ENCODE measurements at places on chromosomes 16 and 17.

DNA sequence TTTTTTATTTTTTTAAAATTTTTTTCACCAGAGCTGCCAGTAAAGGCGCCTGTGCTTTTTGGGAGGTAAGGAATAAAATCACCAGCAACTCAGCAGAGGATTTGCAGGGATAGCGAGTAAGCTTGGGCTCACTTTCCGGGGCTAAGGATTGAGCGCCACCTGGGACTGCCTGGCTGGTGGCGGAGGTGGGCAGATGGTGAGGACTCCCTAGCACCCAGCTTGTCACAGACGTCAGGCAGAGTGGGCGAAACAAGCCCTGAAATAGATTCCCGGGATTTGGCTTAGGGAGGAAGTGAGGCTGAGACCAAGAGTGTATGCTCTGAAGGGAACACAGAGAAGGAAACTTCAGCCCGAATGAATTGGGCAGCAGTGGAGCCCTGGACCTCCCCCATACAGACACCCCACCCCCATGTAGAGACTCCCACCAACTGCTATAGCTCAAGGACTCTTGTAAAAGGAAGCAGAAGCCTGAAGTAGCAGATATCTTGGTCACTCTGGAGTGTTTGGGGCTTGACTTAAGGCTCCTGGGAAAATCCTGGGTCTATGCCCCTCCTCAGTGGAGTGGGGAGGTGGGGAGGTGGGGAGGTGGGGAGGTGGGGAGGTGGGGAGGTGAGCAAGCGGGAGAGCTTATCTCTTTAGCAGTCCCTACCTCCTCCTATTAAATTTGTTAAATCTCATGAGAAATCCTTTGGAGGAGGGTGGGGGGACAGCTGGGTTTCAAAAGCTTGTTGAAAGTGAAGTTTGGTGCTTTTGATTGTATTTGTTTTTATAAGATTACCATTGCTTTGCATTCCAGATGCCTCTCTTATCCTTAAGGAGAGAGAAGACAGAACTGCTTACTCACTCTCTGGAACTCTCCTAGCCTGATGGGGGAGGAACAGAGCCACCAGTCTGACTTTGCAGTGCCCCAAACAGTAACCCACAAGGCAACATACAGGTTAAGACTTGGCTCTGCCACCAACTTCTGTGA lies 8.2 kb downstream of the ARL4D start:
- no peak for DNase-seq

DNA sequence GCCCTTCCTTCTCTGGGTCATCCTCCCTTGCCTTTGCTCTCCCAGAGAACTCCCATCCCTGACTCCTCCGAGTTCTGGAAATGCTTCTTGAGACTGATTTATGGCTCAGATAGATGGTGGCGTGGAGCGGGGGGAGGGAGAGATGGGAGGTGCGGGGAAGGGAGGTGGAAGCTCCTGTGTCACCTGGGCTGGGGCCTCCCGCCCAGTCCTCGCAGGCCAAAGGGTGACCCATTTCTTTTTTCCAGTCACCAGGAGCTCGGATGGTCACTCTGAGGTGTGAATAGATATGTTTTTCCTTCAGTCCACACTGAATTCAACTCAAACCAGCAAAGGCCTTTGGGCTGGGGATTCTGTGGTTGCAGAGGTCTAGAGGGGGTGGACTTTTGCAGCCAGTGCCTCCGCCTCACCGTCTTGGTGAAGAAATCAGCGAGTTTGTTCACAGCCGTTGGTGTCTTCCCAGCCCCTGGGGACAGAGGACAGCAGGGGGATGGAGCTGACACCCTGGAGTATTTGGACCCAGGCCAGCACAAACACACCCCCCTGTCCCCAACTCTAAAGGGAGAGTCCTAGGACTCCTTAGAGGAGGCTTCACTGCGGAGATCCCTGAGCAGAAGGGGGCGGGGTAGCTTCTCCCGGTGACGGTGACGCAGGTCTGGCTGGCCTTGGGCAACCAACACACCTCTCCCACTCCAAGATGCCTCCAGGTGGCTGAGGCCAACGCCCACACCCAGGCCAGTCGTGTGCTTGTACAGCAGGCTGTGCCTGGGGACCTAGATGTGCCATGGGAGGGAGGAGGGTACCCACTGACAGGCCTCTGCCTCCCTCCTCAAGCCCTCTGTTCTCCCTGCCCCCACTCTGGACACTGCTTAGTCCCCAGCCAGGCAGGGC lies 80.6 kb downstream of the AMFR start:
- DNase-seq, result no peak

GRCh38 chr16:28504707-28505404 lies 1.8 kb downstream of the IL27 start:
- peak; percentile 35 for DNase-seq

DNA sequence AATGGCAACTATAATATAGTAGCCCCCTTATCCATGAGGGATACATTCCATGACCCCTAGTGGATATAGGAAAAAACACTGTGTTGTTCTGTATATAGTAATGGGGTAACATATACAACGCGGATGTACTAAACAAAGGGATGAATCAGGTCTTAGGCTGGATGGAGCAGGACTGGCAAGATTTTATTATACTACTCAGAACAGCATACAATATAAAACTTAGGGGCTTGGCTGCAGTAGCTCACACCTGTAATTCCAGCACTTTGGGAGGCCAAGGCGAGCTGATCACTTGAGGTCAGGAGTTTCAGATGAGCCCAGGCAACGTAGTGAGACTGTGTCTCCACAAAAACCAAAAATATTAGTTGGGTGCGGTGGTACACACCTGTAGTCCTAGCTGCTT lies 26.8 kb downstream of the VMP1 start:
- DNase-seq, result no peak

DNA sequence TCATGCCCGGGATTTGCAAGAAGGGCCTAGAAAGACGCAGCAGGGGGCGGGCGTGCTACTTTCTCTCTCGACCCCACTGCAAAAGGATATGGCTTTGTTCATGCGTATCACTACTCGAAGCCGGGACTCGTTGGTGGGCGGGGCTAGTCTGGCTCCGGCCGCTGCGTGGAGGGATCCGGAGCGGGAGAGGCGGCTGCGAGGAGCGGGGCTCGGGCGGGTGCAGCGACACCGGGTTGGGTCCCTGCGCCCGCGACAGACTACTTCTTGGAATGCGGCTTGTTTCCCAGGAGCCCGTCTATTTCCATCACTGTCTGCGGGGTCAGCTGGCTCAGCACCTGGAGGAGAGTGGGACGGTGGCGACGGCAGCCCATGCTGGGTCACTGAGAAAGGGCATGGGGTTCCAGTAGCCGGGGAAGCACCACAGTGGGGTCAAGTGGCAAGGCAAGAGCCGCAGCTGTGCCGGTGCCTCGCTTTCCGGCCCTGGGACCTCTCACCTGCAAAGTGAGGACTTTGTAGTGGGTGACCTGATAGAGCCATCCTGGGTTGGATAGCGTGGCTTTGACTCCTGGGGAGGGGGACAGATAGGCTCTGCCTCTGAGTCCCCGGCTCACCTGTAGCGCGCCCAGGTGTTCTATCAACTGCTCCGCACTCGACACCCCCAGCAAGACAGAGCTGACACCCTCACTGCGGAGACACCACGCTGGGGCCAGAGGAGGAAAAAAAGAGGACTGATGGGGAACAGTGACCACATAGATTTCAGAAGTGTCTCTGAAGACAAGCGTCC lies 6.6 kb downstream of the KCNAB3 start:
- peak; percentile 67 for DNase-seq

- no peak for DNase-seq
Measured at GRCh38 chr16:15866451-15866850, 9.6 kb upstream of the MYH11 start.

GRCh38 chr17:78313735-78314648 lies 45.9 kb downstream of the SOCS3 start:
- peak; percentile 22 for DNase-seq

- DNase-seq, result peak; percentile 52
Measured at GRCh38 chr16:86033016-86033474, 134.1 kb downstream of the IRF8 start.

DNA sequence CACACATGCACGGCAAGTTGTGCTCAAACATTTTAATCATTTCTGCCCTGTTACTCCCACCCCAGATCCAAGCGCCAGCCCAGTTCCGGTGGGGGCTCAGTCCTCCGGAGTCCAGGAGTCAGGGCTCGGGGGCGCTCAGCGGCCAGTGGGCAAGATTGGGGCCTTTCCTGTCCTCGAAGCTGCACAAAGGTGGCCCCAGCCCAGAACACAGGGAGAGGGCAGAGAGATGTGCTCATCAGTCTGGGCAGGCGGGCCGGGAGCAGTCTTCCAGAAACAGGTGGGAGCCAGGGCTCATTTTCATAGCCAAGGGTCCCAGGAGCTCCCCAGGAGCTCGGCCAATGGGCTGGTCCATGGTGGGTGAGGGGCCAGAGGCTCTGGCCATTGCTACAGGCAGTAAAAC lies 4.1 kb downstream of the PRSS8 start:
- no peak for DNase-seq

- DNase-seq, result no peak
Measured at GRCh38 chr17:62895320-62896301, 70.4 kb upstream of the TANC2 start.

GRCh38 chr16:66334853-66335574 lies 31.5 kb upstream of the CDH5 start:
- peak; percentile 68 for DNase-seq

DNA sequence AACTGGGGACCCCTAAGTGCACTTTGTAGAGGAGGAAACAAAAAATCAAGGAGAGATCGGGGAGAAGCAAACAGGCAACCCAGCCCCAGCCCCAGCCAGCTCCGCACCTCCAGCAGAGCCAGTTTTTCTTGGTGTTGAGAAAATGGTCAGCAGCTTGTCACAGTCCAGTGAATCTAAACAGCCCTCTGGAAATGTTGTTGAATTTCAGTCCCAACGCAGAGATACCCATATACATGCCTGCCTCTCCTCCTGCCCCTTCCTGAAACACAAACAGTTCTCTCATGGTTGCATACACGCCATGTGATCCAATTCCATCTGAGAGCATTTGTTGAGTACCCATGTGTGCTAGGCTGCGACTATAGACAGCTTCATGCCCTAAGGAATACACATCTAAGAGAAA lies 42.4 kb upstream of the LHX1 start:
- peak; percentile 44 for DNase-seq

DNA sequence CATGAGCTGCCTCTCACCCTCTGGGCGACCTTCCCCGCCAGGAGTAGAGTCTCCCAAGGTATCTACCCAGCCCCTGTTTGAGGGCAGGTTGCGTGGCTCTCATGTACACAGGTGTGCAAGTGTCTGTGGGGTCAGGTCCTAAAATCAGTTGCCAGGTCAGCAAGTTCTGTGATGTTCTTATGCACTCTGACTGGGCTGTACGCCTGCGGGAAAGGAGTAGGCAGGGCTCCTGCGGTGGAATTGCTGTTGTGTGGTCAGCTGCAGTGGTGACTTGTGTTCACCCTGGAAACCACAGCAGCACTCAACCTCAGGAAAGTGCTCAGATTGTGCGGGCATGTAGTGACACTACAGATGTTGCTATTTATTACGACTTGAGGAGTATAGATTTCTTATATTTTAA lies 19.4 kb downstream of the NARF start:
- no peak for DNase-seq

DNA sequence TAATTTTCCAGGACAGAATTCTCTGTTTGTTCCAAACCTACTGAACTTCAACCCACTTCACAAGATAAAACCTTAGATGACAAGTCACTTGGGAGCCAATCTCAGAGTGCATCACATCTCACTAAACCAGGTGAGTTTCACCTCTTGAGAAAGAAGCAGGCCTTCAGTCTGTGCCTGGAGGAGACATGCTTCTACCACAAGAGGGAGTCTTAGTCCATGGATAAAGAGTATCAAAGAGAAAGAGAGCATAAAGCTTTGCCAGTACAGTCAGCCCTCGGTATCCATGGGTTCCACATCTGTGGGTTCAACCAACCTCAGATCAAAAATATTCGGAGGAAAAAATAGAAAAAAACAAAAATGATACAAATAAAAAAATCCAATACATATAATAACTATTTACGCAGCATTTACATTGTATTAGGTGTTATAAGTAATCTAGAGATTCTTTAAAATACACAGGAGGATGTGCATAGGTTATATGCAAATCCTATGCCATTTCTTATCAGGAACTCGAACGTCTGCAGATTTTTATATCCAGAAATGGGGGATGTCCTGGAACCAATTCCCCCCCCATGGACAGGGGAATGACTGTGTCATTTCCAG lies 37.7 kb downstream of the DUSP14 start:
- peak; percentile 63 for DNase-seq

- no peak for DNase-seq
Measured at GRCh38 chr17:67381929-67382257, 4.8 kb downstream of the PITPNC1 start.

DNA sequence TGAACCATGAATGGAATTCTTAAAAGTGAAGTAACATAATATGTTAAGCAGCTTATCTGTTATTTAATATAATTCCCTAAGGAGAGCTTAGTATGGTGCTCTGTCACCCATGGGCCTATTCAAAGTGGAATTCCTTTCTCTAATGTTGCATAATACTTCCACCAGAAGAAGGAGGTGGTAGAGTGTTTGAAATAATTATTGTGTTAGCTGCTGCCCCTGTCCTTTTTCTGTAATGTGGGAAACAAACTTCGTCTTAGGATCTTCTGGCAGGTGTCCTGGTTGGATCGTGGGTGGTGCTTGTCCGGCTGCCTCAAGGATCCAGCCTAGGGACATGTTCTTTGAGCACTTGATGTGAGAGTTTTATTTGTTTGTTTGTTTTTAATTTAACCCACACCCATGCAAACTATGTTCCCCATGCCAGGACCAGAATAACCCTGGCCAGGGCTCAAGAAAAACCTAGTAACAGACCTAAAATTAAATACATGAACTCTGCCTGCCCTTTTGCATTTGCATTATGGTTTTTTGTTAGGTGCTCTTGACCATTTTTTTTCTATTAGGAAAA lies 46.1 kb downstream of the ZNRF1 start:
- peak; percentile 30 for DNase-seq

DNA sequence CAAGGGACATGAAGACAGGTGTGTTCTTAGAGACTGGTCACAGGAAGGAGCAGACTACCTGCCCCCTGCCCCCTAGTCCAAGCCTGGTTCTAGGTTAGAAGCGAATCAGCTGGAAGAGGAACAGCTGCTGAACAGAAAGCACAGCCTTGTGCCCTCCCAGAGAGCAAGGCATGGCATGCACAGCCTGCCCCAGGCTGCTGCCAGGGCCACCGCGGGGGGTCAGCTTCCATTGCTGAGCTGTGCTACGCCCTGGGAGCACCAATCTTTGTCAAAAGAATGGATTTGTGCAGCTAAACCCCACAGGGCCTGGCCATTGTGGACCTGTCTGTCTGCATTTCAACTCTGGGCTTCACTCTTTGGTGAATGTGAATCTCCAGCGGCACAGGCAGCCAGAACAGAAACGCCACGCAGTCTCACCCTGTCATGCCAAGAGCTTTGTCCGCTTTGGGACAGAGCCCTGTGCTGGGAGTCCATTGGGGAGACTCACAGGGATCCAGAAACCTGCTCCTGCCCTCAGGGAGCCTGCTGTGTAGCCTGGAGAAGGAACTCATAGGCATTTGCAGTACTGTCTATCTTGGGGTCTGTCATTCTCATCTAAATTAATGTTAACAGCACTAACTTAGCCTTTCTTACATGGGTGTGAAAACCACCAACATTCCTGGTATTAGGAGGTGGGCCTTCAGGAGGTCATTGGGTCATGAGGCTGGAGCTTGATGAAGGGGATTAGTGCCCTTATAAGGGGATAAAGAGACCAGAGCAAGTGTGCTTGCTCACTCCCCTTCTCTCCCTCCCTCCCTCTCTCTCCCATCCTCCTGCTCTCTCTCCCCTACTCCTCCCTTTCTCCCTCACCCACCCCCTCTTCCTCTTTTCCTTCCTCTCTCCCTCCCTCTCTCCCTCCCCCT lies 25.6 kb upstream of the CDRT4 start:
- no peak for DNase-seq

Data from DMS79 treated with DMSO at 0.1 percent for 48 hours (cell line).